Endothelial cell of umbilical vein (primary cell): ENCODE measurements at places on chromosomes 1 and 21. TPM values are rescaled to one million over a fixed set of nuclear protein-coding genes. Genes with fewer than 3 reads are reported as not detected.

DNA sequence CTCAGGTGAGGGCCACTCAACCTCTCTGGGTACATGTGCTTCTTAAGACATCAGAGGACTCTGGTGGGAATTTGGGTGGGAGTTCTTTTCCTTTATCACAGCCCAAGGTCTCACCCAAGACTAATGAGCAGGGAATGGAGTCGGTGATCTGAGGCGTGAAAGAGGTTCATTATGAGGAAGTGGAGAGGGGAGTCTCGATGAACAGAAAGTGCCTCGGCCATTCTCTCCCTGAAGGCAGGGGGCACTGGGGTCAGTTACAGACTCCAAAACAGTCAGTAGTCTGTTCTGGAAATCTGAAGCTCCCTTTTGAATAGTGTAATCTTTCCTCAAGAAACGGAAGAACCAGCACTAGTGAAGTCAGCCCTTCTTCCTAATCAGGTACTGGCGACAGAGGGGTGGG is 36.2 kb downstream of the HSD3B2 start:
- no peak for DNase-seq
- no peaks in the 10 kb centered on the region for H3K27me3 ChIP-seq
- no peak overlapping the region for H3K27ac ChIP-seq
- no peaks in the 10 kb centered on the region for H3K36me3 ChIP-seq
- no peaks in the 10 kb centered on the region for H3K4me1 ChIP-seq

DNA sequence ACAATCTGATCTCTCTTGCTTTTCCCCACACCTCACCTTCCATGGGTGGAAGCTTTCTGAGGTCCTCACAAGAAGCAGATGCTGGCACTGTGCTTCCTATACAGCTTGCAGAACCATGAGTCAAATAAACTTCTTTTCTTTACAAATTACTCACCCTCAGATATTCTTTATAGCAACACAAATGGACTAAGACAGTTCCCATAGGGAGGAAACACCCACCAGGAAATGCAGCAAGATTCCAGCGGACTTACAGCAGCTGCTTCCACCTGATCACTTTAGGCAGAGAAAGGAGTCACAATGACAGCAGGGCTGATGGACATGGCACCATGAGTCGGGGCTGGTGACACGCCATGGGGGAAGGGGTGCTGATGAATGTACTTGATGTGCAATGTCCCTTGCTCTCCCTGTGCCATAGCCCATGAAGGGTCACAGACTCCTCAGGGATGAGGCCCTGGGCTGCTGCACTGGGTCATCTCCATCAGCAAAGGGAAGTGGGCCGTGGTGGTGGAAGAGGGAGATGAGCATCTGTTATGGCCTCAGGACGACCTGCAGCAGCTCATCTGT is 53.9 kb downstream of the PRSS38 start:
- no peak overlapping the region for H3K27ac ChIP-seq
- no peak for DNase-seq
- H3K36me3 ChIP-seq, result no peaks in the 10 kb centered on the region
- H3K27me3 ChIP-seq, result no peaks in the 10 kb centered on the region
- H3K4me1 ChIP-seq, result no peaks in the 10 kb centered on the region

DNA sequence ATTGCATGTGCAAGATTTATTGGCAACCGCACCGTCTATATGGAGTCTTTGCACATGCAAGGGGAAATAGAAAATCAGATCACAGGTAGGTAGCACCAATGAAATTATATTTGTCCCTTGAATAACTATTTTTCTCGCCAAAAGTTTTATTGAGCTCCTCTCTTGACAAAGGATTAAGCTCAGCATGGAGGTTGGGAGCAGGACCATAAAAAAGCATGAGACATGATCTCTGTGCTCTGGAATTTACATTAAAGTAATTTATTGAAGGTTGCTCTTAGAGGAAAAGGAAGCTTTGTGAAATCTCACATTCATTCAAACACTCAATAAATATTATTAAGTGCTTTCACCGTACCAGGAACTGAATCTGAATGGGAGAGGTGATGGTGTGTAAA is 66.0 kb upstream of the UBE2U start:
- H3K27ac ChIP-seq, result no peak overlapping the region
- H3K27me3 ChIP-seq, result no peaks in the 10 kb centered on the region
- H3K36me3 ChIP-seq, result no peaks in the 10 kb centered on the region
- DNase-seq, result no peak
- no peaks in the 10 kb centered on the region for H3K4me1 ChIP-seq

GRCh38 chr1:215923129-215923824 is 356.2 kb downstream of the KCTD3 start:
- no peaks in the 10 kb centered on the region for H3K36me3 ChIP-seq
- no peaks in the 10 kb centered on the region for H3K27me3 ChIP-seq
- DNase-seq, result no peak
- H3K4me1 ChIP-seq, result no peaks in the 10 kb centered on the region

GRCh38 chr21:36799869-36800268 is 101.0 kb downstream of the SIM2 start:
- H3K27ac ChIP-seq, result peak overlapping the region; percentile 5
- no peak overlapping the region for H3K4me3 ChIP-seq
- H3K36me3 ChIP-seq, result no peaks in the 10 kb centered on the region
- no peaks in the 10 kb centered on the region for H3K27me3 ChIP-seq

GRCh38 chr1:22347854-22348760 is 103.5 kb upstream of the ZBTB40 start:
- peaks cover 17% of the 10 kb centered on the region for H3K27me3 ChIP-seq
- H3K4me3 ChIP-seq, result no peak overlapping the region
- DNase-seq, result peak; percentile 41
- H3K27ac ChIP-seq, result no peak overlapping the region
- no peaks in the 10 kb centered on the region for H3K36me3 ChIP-seq
- peaks cover 10% of the 10 kb centered on the region for H3K4me1 ChIP-seq

GRCh38 chr1:153801028-153801625 is 25.9 kb downstream of the SLC27A3 start:
- no peaks in the 10 kb centered on the region for H3K27me3 ChIP-seq
- peaks cover 4% of the 10 kb centered on the region for H3K4me1 ChIP-seq
- H3K36me3 ChIP-seq, result peaks cover 3% of the 10 kb centered on the region
- H3K4me3 ChIP-seq, result no peak overlapping the region

Gene TTLL7
- total RNA-seq, result 4.9 and 11.7 TPM in 2 replicates

GRCh38 chr21:30257773-30258172 is 25.0 kb downstream of the KRTAP24-1 start:
- no peaks in the 10 kb centered on the region for H3K27me3 ChIP-seq
- no peak overlapping the region for H3K4me3 ChIP-seq
- no peaks in the 10 kb centered on the region for H3K4me1 ChIP-seq
- no peak overlapping the region for H3K27ac ChIP-seq
- H3K36me3 ChIP-seq, result no peaks in the 10 kb centered on the region
- DNase-seq, result no peak

DNA sequence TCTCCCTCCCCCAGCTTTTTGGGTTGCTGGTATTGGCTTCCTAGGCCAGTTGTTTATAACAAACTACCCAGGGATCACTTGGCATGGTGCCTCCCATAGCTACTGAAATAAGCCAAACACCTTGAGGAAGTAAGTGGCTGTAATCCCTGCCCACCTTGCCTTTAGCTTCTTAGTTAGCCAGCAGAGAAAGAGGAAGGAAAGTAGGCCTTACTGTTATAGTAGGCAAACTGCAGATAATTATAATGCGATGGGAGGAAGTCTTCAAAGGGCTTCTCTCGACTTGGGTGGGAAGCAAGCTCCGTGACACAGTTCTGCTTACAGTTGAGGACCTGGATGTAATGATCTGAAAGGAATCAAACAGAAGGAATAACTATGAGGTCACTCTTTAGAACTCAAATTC is 8.2 kb downstream of the P3H1 start:
- H3K36me3 ChIP-seq, result peaks cover 18% of the 10 kb centered on the region
- H3K27me3 ChIP-seq, result no peaks in the 10 kb centered on the region
- no peak overlapping the region for H3K4me3 ChIP-seq
- no peaks in the 10 kb centered on the region for H3K4me1 ChIP-seq
- H3K27ac ChIP-seq, result no peak overlapping the region

DNA sequence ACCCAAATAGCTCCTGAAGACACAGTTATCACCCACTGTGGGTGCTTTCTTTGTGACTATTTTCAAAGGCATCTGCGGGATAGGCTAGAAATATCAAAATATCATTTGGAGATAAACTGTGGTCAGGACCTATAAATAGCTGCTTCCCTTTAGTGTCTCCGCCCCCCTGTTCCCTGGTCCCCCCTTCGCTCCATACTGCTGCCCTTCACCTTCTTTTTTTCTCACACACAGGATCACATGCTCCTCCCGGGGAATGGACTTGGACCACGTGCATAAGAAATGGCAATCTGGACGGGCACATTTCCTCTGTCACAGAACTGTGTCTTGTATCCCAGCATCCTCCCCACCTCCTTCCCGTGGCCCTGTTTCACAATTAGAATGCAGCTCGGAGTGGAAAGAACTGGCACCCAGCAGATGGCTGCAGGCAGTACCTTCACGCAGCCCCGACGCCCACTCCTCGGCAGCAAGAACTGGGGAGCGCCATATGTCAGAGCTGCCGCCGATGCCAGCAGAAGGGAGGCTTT is 68.8 kb upstream of the SSX2IP start:
- no peaks in the 10 kb centered on the region for H3K4me1 ChIP-seq
- no peak overlapping the region for H3K4me3 ChIP-seq
- no peaks in the 10 kb centered on the region for H3K36me3 ChIP-seq
- no peak overlapping the region for H3K27ac ChIP-seq
- H3K27me3 ChIP-seq, result peaks cover 14% of the 10 kb centered on the region

GRCh38 chr1:159854693-159855192 is 7.7 kb downstream of the VSIG8 start:
- DNase-seq, result peak; percentile 78
- H3K27me3 ChIP-seq, result no peaks in the 10 kb centered on the region
- H3K27ac ChIP-seq, result peak overlapping the region; percentile 24

GRCh38 chr1:41357451-41358101 is 3.7 kb upstream of the FOXO6 start:
- no peak for DNase-seq
- H3K36me3 ChIP-seq, result no peaks in the 10 kb centered on the region
- H3K27me3 ChIP-seq, result peaks cover 6% of the 10 kb centered on the region
- peaks cover 3% of the 10 kb centered on the region for H3K4me1 ChIP-seq
- H3K27ac ChIP-seq, result no peak overlapping the region
- no peak overlapping the region for H3K4me3 ChIP-seq

Gene SPRR5
- not detected in 2 replicates for total RNA-seq

DNA sequence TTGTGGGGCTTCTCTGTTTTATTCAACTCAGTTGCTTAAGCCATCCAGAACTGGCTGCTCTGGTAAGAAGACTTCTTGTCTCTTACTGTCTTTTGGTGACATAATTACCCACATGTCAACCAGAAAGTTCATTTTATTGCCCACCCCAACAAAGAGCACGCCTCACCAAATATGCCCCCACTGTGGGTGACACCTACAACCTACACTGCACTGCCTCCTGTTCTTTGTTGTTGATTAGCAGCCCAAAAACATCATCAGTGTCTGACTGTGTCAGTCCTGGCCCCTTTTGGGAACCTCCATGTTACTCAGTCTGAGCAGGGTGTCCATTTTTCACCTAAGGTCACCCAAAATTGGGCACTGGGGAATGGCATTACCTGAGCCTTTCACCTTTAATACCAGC is 49.3 kb downstream of the ZNF678 start:
- H3K27ac ChIP-seq, result no peak overlapping the region
- H3K27me3 ChIP-seq, result no peaks in the 10 kb centered on the region
- no peaks in the 10 kb centered on the region for H3K4me1 ChIP-seq

Gene GBP7
- not detected in 2 replicates for total RNA-seq

- H3K27me3 ChIP-seq, result no peaks in the 10 kb centered on the region
- DNase-seq, result peak; percentile 96
- peak overlapping the region; percentile 60 for H3K27ac ChIP-seq
- peaks cover 28% of the 10 kb centered on the region for H3K4me1 ChIP-seq
- no peaks in the 10 kb centered on the region for H3K36me3 ChIP-seq
These were observed 102.8 kb downstream of the RHOU start for GRCh38 chr1:228837817-228838716.

GRCh38 chr1:113451710-113452109 is 61.4 kb downstream of the MAGI3 start:
- no peaks in the 10 kb centered on the region for H3K27me3 ChIP-seq
- H3K27ac ChIP-seq, result no peak overlapping the region
- DNase-seq, result peak; percentile 19
- no peaks in the 10 kb centered on the region for H3K36me3 ChIP-seq

Gene ATAD3A
- total RNA-seq, result 55.2 and 57.4 TPM in 2 replicates

DNA sequence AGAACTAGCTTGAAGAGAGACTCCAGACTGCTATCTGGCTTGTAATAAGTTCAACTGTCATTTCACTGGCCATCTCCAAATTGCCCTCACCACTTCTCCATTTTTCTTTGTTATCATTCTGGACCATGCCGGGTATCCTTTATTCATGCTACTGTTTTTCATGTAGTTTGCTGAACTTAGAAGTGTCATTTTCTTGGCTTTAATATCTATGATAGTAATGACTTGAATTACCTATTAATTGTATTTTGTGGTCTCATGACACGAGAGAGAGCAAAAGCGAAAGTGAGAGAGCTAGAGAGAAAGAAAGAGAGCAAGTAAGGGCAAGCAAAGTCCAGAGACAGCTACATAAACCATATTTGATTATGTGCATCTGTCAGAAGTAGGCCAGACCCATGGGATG is 184.9 kb upstream of the ATP1B1 start:
- no peaks in the 10 kb centered on the region for H3K27me3 ChIP-seq
- no peak for DNase-seq
- H3K36me3 ChIP-seq, result no peaks in the 10 kb centered on the region

Gene KRTAP11-1
- not detected in 2 replicates for total RNA-seq

DNA sequence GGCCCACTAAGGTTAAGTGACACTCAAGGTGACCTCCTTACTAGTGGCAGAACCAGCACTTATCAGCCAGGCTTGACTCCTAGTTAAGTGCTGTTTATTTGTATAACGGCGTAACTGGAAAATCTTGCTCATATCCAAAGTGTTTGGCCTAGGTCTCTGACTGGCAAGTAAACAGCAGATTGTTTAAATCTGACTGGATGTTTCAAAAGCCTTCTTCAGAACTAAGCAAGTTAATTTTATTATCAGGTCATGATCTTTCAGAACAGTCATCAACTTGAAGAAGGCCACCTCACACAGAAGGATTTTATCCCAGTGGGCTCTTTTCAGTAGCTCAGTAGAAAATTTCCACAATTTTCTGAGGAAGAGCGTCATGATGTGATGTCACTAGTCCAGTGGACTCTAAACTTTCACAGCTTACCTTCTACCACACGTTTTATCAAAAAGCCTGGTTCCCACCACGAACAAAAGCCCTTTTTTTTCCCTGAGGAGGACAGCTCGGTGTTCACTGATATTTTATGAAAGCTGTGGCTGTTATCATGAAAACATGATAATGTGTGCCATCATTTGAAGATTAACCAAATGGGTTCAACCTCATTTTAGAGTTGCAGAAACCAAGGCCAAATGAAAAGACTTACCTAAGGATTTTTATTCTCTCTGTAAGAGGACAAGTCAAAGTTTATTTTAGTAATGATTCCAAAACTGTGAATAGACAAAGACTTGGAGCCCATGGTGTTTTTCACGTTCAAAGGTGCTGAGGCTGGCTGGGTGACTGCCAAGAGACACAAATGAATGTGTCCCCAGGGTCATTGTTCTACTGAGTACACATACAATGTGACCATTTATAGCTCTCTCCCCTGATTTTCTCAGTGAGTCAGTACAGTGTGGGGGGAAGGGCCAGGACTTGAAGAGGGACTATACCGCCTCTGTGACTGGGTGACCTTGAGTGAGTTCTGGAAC is 9.1 kb downstream of the SGIP1 start:
- H3K27ac ChIP-seq, result peak overlapping the region; percentile 90
- peak; percentile 97 for DNase-seq
- peaks cover 36% of the 10 kb centered on the region for H3K4me1 ChIP-seq
- no peaks in the 10 kb centered on the region for H3K36me3 ChIP-seq
- H3K4me3 ChIP-seq, result no peak overlapping the region
- no peaks in the 10 kb centered on the region for H3K27me3 ChIP-seq
